ENCODE measurements at places on chromosomes 11 and 22.

DNA sequence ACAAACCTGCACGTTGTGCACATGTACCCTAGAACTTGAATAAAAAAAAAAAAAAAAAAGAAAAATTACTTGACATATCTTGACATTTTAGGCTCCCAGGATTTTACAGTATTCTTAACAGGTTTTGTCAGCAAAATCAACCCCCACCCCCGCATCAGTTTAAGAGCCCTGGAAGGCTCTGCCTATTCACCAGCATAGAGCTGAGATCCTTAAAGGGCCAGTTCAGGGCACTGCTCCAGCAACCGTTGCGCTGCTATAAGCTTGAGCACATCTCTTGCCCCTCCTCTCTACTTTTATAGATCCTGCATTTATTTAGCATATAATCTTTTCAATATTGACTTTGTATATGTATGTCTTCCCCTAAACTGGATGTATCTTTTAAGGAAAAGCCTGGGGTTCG lies 697 bp upstream of the PAFAH1B2 start:
- no peak for DNase-seq

DNA sequence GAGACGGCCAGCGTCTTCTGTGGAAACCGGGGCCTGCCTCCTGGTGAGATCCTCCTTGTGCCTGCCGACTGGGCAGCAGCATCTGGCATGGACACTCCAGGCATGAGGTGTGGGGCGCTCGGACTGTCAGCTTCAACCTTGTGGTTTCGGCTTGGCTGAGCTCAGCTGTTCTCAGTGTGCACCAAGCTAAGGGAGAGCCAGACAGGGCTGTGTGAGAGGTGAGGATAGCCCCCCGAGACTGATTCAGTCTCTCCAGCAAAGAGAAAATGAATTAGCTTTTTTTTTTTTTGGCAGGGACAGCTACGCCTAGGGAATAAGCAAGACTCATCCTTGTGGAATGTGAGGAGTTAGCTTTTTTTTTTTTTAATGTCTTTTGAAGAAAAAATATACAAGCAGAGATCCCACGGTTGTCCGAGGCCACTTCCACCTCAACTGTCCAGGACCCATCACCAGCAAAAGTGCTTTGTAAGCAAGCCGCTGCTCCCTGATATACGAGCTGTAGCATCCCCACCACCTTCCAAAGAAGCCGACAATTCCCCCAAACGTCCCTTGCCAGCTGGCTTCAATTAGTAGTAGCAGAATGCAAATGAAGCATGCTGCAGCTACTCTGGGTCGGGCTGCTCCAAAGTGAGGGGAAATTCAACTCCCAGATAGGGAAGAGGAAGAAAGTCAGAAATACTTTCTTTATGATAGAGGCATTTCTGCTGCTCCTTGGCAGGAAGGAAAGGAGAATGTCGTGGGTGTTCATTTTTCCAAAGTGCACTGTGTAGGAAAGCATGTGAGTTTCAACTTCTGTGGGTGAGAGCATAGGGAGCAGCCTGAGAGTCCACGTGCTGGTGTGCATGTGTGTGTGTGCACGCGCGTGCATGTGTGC lies 9.7 kb upstream of the THY1 start:
- DNase-seq = peak; percentile 80

DNA sequence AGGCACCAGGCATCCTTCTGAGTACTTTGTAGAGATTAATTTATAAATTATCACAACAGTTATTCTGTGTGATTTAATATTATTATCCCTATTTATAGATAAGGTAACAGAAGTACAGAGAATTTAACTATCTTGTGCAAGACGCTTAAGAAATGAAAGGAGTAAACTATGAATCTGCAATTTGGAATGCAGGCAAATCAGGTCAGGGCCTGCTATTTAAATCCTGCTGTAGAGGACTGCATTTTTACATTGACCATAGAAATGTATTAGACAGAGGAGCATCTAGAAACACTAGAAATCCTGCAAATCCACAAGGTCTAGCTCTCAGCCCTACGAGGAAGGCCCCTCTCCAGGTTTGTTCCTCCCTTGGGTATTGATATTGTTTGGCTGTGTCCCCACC lies 336.2 kb downstream of the ETS1 start:
- DNase-seq = no peak

- DNase-seq = no peak
Observed at GRCh38 chr11:126457817-126458216, 102.3 kb downstream of the ST3GAL4 start.

- no peak for DNase-seq
Observed at GRCh38 chr11:130318031-130318673, 3.4 kb upstream of the ZBTB44 start.

DNA sequence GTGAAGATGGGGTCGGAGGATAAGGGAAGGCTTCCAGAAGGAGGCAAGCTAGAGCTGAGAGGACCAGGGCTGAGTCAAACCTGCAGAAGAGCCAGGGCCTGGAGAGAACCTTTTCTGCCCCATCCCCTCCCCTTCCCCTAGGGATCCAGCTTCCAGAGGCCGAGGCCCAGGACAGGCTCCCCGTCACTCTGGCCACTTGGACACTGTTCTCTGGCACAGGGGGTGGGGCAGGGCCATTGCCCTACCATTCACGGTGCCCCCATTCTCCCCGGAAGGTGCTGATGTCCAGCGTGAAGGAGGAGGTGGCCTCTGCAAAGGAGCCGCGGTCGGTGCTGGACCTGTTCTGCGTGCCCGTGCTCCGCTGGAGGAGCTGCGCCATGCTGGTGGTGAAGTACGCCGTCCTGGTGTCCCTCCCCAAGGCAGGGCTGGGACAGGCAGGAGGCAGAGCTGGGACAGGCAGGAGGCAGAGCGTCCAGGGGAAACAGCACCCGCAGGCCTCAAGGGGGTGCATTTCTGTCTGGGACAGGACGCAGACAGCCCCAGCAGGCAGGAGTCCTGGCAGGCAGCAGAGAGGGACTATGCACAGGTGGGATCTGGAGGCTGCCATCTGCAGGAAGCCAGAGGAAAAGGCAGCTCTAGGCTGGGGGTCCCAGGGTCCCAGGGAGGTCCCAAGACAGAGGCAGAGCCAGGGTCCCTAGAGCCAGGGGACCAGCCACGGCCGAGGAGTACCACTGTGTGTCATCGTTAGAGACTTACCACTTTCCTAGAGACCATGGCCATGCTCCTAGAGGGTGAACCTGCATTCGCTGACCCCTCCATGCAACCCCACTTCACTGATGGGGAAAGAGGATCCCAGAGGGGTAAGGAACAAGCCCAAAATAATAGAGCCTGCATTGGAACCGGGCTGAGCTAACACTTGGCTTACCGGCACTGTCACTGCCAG lies 25.8 kb upstream of the SLC22A12 start:
- DNase-seq = no peak

- no peak for DNase-seq
Observed at GRCh38 chr22:41845380-41846267, 12.7 kb downstream of the SREBF2 start.

DNA sequence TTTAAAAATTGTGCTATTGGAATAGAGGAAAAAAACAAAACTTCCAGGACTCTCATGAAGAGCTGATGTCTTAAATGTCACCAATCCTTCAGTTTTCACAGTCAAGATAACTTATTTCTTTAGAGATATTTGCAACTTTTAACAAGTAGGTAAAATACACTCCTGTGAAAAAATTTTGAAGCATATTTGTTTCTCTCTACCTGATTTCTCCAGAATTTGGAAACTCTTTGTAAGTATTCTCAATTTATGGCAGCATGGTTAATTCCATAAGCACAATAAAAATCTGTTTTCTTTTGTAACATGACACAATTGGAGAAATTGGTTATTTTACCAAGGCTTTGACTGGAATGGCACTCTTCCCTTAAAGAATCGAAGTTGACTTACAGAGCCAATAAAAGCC lies 4.1 kb downstream of the CASP4 start:
- DNase-seq = no peak

- DNase-seq = no peak
Observed at GRCh38 chr11:93194673-93195291, 3.0 kb downstream of the SLC36A4 start.

- no peak for DNase-seq
Observed at GRCh38 chr11:59180168-59180776, 8.3 kb downstream of the DTX4 start.

GRCh38 chr22:17266251-17266971 lies 47.2 kb upstream of the ADA2 start:
- DNase-seq = no peak

DNA sequence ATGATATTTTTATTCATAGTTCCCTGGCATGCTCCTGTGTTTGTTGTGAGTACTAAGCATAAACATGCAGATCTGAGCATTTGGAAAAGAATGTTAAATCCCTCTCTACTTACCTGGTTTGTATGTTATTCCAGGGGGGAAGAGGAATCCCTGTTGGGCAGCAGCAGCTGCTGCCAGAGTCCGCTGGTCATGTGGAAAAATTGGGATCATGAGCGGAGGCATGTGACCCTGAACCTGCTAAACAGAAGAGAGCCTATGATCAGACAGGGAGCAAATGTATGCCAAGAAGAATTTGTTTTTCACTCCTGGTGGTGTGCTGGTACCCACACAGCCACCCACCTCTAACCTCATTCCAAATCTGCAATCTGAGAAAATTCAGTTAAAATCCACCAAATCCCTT lies 244.7 kb downstream of the SOX6 start:
- no peak for DNase-seq

GRCh38 chr11:119593346-119593745 lies 135.7 kb downstream of the NECTIN1 start:
- no peak for DNase-seq

GRCh38 chr11:8650401-8650990 lies 32.0 kb downstream of the TRIM66 start:
- DNase-seq = peak; percentile 44

- no peak for DNase-seq
Observed at GRCh38 chr11:841981-842369, 354 bp downstream of the POLR2L start.

GRCh38 chr11:71182791-71183677 lies 69.3 kb downstream of the SHANK2 start:
- DNase-seq = no peak

DNA sequence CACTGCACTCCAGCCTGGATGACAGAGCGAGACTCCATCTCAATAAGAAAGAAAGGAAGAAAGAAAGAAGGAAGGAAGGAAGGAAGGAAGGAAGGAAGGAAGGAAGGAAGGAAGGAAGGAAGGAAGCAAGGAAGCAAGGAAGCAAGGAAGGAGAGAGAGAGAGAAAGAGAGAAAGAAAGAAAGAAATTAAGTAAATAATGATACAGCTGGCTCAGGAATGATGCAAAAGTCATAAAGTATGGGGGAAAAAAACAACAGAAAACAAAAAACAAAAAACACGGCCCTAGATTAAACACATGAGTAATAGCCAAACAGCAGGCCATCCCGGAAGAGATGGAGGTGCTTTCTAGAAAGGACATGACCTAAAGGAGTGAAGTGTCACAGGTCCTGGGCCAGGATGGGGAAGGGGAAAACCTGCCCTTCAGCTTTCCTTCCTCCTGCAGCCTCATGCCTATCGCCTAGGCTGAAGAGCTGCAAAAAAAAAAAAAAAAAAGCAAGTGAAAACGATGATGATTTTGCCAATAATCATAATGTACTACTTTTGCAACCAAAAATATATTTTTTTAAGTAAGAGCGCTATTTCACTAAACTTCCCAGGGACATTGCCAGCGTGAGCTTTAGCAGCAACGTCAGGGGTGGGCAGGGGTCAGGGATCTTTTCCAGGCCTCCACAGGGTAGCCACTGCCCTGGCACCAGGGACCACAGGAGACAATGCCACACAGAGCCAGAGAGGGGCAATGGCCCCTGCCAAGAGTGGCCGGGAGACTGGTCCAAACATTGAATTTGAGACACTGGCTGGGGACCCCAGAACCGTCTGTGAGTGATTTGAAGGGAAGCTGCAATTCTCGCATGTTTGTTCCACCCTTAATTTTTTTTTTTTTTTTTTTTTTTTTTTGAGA lies 28.2 kb upstream of the TMPRSS4 start:
- DNase-seq = no peak

DNA sequence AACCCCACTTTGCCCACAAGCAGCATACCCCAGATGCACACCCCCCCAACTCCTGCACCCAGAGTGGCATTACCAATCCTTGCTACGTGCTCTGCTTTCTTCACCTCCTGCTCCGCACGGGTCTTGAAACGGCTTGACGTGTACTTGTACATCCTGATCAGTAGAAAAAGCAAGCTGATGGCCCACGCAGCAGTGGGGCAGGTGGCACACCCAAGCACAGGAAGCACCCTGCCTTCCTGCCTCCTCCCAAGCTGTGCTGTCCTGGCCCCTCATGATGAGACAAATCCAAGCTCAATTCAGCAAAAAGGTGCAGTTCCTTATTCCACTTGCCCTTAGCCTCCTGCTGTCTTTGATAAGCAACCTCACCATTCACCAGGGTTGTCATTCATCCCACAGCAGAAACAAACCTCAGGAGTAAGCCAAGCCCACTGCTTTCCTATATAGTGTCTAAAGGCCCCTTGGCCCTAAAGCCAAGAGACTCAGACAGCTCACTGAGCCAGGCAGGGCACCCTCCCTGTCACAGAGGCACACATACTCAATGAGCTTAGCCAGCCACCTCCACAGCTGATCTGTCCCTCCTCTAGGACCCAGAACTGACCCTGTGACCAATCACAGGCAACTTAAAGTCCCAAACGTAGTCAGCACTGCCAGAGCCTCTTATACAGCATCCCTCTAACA lies 27.8 kb downstream of the MORC2 start:
- DNase-seq = no peak

DNA sequence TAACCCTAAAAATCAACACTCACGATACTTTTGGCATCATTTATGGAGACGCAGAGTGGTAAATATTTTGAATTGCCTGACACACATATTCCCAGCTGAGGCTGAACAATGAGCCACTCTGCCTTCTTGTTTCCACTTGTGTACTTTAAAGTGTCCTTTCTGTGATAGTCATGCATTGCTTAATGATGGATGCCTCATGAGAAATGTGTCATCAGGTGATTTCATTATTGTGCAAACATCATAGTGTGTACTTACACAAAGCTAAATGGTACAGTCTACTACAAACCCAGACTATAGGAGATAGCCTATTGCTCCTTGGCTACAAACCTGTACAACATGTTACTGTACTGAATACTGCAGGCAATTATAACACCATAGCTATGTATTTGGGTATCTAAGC lies 44.2 kb downstream of the MRE11 start:
- DNase-seq = peak; percentile 57

GRCh38 chr11:132941761-132942160 lies 590.5 kb downstream of the OPCML start:
- DNase-seq = no peak

- no peak for DNase-seq
Observed at GRCh38 chr11:106121570-106122320, 44.3 kb downstream of the AASDHPPT start.

GRCh38 chr22:46763051-46763705 lies 728 bp downstream of the TBC1D22A start:
- DNase-seq = no peak

- no peak for DNase-seq
Observed at GRCh38 chr11:44791316-44791925, 64.7 kb downstream of the TSPAN18 start.

DNA sequence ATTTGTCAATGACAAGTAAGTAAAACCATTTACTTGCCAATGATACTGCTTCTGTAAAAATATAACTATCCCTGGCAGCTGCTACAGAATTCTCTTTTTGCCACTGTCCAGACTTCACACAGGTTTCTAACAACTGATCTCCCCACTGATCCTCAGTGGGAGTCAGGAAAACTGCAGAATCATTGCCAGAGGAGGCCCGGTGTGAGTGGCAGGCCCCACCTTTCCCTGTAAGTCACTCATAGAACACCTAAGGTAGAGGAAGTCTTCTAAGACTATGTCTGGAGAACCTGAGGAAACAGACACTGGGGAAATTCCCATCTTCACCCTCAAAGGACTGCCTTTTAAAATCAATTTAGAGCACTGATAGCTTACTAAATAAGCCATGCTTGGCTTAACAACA lies 66.3 kb downstream of the ZC3H12C start:
- DNase-seq = no peak

Measured in GM04503 (cell line).